Endodermal cell (in vitro differentiated cells): ENCODE measurements at places on chromosomes 5 and 9.

DNA sequence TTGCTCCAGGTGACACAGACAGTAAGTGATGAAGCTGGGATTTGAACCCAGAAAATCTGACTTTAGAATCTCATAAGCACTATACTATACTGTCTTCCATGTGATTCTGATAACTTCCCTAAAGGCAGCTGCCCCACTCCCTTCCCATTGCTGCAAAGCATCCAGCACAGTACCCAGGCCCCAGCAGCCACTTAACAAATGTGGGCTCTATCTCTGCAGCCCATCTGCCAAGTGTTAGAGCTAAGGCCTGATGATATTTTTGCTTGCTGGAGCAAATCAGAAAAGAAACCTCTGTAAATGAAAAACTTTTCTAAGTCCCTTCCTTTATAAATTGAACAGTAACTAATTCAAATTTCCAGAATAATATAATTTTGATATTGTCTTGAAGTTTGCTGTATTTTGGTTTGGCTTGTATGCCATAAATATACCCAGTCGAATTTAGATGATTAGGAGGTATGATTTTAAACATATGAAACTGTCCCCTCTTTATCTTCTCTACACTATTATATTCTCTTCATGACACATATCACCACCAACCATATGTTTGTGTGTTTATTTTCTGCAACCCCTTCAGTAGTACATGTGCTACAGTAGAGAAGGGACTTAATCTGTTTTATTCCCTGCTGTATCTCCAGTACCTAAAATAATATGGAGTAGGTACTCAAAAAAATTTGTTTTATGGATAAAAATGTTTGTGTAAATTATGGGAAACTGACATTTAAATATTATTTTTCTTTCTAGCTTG lies 63.8 kb downstream of the SMIM15 start:
- no peak for DNase-seq

- peak; percentile 76 for DNase-seq
Measured at GRCh38 chr5:172005708-172006320, 624 bp downstream of the FBXW11 start.

GRCh38 chr5:34889394-34889793 lies 25.9 kb downstream of the RAD1 start:
- DNase-seq, result no peak

- DNase-seq, result no peak
Measured at GRCh38 chr9:27835746-27836145, 262.5 kb upstream of the C9orf72 start.
